Urinary bladder (tissue), 4 donors: ENCODE measurements at places on chromosomes 5 and 9.

GRCh38 chr5:148499452-148499851 lies 115.7 kb downstream of the FBXO38 start:
- DNase-seq = no peak

DNA sequence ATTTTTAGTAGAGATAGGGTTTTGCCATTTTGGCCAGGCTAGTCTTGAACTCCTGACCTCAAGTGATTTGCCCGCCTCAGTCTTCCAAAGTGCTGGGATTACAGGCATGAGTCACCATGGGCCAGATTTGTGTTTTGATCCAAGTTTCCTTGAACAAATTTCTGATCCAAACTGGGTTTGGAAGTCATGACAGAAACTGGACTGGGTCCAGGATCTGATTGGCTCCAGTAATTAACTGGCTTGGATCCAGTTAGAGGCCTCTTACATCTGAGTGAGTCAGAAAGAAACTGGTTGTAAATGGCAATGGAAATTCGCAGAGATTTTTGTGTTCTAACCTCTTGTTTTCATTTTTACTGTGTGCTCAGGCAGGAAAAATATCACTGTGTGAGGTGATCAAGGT lies 141.6 kb downstream of the SLC25A46 start:
- DNase-seq = no peak

DNA sequence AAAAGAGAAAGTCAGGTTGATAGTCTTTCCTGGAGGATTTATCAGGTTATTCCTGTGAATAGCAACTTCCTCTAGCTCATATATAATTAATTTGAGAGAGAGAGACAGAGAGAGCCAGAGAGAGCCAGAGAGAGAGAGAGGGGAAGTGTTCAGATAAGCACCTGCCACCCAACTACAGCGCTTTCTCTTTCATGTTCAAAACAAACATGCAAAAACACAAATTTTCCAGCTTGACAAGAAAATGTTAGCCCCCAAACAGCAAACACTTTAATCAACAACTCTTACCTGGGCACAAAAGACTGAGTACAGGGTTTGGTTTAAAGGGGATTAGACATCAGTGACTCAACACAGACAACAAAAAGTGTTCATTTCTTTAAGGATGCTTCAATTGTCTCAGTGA lies 61.7 kb upstream of the PLPP6 start:
- DNase-seq = no peak

- no peak for DNase-seq
Observed at GRCh38 chr5:151730381-151730780, 28.1 kb downstream of the ATOX1 start.

- DNase-seq = no peak
Observed at GRCh38 chr9:133107961-133108793, 12.9 kb downstream of the RALGDS start.

- no peak for DNase-seq
Observed at GRCh38 chr5:35303152-35303551, 72.9 kb upstream of the PRLR start.

DNA sequence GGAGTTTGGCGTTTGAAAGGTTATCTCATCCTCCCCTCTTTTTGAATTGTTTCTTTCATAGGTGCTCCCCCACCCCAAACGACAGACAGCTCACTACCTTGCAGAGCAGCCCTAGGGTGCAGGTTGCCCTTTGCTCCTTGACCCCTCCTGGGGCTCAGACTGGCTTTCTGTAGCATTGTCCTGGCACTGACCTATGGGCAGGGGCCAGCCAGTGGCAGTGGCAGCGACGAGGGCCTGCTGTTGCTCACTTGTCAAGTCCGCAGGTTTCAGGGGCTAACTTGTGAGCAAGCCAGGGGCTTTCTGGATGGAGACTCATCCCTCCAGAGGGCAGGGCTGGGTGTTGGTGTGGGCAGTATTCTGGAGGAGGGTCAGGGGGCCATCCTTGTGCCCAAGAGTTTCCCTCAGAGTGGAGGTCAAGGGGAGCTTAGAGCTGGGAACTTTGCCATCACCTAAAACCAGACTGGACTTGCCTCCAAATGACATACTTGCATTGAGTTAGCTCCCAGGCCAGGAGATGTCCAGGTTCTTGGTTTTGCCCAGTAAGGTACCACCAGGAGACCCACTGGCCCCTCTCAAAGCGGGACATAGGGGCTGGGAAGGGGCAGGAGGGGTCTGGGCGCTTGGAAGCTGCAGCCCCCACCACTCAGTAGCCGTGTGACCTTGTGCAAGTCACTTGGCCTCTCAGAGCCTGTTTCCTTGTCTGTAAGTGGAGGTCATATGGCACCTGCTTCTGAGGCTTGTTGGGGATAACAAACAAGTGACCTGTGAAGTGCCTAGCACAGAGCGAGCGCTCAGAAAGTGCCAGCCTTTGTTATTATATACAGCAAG lies 53.5 kb upstream of the CDKN2AIPNL start:
- no peak for DNase-seq

GRCh38 chr9:122320413-122320881 lies 50.4 kb upstream of the PTGS1 start:
- DNase-seq = no peak

- no peak for DNase-seq
Observed at GRCh38 chr9:120750421-120750820, 36.2 kb upstream of the MEGF9 start.

DNA sequence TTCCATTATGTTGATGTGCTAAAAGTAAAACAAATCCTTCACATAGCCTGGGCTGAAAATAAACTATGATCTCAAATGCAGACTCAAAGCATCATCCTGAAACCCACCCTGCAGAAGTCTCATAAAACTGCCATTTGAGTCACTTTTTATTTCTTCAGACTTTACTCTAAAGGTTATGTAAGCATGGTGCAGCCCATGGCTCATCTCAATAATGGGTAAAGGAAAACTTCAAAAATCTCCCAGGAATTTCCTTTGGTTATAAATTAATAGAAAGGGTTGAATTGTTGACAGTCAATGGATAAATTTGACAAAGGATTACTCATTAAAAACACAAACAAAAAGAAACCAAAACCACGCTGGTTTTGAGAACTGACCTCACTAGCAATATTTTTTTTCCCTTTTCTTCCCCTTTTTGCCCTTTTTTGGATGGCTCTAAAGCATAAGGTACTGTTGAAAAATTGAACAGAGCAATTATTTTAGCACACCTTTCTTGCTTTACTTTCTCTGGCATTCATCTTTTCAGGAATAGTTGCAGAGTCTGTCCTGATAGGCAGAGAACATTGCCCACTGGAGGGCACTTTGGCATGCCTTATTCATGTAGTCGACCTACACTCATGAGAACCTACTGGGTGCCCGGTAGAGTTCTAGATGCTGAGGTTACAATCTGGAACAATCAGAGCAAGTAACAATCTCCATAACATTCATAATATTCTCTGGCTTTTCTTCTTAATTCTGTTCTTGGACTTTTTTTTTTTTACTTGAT lies 191.4 kb downstream of the TMEM167A start:
- peak; percentile 18 for DNase-seq

- no peak for DNase-seq
Observed at GRCh38 chr5:150583541-150584225, 56.8 kb upstream of the SYNPO start.

GRCh38 chr5:55187370-55187769 lies 14.4 kb upstream of the CDC20B start:
- DNase-seq = no peak

GRCh38 chr5:133250527-133250926 lies 198.7 kb downstream of the HSPA4 start:
- no peak for DNase-seq

- no peak for DNase-seq
Observed at GRCh38 chr9:72185561-72185960, 36.3 kb downstream of the GDA start.

GRCh38 chr5:19986031-19986619 lies 1.9 kb downstream of the CDH18 start:
- DNase-seq = no peak

DNA sequence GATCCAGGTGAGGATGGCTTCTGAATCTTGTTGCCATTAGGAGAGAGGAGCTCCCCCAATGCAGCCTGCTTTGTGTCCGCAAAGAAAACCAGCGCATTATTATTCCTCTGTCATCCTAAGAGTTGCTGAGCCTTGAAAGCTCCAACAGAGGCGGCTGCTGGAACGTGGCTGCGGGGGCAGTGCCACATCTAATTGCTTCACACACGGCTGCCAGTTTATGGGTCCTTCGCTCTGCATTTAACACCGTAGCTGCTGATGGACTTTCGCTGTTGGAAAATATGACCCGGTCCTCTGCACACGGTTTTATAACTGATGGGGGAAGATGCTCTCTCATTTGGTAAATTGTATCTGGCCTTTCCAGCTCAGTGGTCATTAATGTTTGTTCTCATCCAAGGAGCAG lies 38.0 kb downstream of the ZNF622 start:
- DNase-seq = no peak

DNA sequence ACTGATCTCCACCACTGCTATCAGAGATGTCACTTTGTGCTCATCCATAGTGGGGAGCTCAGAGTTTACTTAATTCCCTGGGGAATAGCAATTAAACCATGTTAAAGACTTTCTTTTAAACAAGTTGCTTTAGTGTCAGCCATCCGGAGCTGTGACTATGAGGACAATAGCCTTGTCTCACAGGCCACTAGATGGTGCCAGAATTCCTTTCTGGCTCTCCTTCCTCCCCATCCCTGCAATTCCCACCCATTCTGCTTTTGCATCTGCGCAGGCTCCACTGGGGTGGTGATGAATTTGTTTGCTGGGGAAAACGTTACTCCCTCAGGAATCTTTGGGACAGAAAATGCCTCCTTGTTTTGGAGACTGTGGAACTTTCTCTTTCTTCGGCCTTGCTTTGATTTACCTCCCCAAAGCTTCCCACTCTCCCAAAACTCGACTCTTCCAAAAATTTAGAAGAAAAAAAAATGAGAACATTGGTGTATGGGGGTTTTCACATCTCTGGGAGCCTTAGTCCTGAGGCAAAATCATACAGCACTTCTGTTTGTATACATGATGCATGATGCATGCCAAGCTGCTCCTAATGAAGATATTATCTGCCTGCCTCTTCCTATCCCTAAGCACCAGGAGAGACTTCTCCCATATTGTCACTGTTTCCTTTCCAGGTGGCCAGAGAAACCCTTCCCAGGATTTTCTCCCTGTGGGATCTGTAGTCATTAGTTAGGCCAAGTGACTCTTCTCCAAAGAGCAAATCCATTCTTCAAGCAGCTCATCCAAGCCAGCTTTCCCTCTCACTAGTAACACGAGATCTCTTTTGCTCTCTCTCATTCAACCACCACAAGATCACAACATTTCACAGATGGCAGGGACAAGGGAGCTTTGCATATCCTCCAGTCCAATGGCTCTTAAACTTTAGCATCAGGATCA lies 466.1 kb downstream of the TLR4 start:
- no peak for DNase-seq

GRCh38 chr9:123657099-123657498 lies 272.8 kb downstream of the DENND1A start:
- no peak for DNase-seq

- DNase-seq = no peak
Observed at GRCh38 chr9:98240475-98240874, 15.0 kb downstream of the TBC1D2 start.

DNA sequence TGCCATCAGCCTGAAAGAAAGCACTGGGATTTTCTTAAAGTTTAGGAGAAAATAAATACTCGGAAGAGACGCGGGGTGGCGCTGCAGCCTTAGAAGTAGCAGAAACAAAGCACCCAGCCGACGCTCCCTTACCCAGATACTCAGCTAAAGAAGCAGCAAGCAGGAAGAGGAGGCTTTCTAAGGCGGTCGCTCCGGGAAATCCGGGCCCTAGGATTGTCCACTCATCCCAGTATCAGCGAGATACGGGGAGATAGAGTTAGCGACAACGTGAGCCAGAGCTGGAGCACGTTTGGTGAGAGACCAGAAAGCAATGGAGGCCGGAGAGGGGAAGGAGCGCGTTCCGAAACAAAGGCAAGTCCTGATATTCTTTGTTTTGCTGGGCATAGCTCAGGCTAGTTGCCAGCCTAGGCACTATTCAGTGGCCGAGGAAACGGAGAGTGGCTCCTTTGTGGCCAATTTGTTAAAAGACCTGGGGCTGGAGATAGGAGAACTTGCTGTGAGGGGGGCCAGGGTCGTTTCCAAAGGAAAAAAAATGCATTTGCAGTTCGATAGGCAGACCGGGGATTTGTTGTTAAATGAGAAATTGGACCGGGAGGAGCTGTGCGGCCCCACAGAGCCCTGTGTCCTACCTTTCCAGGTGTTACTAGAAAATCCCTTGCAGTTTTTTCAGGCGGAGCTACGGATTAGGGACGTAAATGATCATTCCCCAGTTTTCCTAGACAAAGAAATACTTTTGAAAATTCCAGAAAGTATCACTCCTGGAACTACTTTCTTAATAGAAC lies at the start of gene PCDHB2:
Gene PCDHB2 (plus strand): TSS at position 135 of the 782 bp plus-strand sequence. CDS start 176 bp downstream, at position 311.
- DNase-seq = no peak

DNA sequence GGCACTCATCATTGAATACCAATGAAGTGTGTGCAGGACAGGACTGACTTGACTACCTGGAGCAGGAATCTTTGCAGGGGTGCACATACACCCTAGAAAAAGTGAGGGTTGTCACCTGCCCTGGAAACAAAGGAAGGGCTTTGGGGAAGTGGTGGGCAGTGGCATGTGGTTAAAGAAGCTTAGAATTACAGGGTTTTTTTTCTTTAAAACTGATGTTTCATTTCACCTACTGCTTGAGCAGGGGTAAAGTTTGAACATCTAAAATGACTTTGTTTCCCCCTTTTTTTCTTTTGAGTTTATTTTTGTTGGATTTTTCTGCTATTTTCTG lies 2.0 kb upstream of the KDM3B start:
- no peak for DNase-seq

- no peak for DNase-seq
Observed at GRCh38 chr5:172931001-172931536, 28.2 kb upstream of the RPL26L1 start.
